ENCODE measurements at places on chromosomes 12 and 14.

DNA sequence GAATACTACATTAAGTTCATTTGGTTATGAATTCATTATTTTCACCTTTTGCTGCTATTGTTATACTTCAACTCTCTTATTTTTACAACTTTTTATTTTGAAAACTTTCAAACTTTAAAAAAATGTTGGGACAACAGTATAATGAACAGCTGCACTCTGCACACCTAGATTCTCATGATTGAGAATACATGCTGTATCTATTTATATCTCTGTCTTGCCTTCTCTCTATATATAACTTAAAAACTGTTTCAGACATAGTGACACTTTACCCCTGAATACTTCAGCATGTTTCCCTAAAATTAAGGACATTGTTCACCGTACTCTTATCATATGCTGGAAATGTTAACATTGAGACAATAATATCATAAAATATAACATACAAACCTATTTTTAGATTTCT, 237.1 kb downstream of the GPHN start:
- no peak for DNase-seq

- no peak for DNase-seq
Measured at GRCh38 chr12:108106599-108106998, 22.5 kb upstream of the WSCD2 start.

- no peak for DNase-seq
Measured at GRCh38 chr12:57146961-57147944, at the start of gene LRP1-AS. Gene LRP1-AS, minus strand, starts transcription at chr12:57147619.

DNA sequence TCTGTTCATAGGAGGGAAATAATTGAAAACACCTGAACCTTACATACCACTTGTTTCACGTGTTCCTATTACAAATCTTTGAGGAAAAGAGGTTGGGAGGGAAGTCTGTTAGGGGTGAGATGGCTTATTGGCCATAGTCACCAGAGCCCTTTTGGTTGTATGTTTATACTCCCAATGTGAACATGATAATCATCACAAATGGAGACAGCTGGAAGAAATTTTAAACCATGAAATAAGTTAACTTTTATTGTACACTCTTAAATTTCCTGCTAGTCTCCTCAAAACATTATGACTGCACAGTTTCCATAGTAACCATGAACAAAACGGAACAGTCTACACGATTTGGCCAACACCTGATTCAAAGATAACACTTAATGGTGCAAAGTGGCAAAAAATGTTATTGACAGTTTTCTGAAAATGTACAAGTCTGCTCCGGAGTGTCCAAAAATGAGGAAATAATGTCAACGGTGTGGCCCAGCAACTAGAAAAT, 56.9 kb downstream of the LMNTD1 start:
- DNase-seq = no peak

GRCh38 chr14:79278798-79279644, 932.3 kb downstream of the DIO2 start:
- peak; percentile 72 for DNase-seq

DNA sequence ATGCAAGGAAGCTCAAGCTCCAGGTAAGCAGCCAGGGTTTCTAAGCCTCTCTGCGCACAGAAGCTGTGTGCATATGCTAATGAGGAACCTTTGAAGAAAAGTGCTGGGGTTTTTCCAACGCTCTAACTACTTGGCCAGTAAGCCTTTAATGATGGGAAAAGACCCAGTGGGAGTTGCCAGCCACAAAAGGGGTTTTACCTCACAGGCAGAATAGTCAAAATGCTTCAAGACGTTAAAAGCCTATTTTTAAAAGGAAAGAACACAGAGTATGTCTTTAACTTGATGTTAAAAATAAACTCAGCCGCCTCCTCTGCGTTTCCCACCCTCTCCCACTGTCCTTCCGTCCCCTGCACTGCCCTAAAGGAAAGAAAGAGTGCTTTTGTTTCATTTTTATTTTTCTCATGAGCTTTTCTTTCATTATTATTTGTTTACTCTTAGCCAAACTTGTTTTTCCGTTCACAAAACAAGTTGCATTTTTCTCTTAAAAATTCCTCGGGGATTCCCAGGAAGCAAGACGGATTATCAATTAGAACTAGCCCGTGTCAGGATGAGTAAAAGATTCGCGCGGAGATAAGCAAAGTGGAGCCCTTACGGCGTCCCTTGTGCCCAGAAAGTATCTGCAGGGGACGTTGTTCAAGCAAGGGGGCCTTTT, 209.8 kb upstream of the NUDT4 start:
- DNase-seq = no peak

DNA sequence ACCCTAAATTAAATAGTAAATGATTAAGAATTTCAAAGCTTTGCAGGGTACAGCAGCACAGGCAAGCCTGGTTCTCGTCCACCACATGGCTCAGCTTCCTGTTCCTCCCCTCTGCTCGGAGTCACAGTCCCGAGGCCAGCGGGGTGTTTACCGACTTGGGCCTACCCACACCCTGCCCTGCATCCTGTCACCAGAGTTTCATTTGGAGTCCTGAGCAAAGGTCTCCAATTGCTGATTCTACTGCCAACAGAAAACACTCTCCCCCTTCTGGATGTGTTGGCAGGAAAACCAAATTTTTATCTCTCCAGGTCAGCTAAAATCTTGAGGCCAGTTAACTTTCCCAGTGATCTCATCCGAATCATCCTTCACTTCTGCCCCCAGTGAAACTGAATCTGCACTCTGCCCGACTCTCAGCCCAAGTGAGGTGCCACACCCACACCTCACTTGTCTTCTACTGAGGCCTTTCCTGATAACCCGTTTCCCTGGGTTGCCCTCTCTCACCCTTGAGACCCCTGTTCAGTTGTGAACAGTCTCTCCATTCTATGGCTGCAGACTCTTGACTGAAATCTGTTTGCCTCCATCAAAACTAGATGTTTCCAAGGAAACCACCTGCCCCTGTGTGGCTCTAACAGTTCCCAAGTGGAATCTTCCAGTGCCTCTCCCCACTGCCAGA, 71.2 kb downstream of the VCPKMT start:
- peak; percentile 36 for DNase-seq

DNA sequence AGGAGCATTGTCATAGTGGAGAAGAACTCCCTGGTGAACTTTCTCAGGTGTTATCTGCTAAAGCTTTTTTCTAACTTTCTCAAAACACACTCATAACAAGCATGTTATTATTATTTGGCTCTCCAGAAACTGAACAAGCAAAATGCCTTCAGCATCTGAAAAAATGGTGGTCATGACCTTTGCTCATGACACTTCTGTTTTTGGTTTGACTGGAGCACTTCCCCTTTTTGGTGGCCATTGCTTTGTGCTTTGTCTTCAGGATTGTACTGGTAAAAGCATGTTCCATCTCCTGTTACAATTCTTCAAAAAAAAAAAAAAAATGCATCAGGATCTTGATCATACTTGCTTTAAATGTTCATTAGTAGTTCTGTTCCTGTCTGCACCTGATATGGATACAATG, 1241.6 kb upstream of the USP15 start:
- DNase-seq = no peak

DNA sequence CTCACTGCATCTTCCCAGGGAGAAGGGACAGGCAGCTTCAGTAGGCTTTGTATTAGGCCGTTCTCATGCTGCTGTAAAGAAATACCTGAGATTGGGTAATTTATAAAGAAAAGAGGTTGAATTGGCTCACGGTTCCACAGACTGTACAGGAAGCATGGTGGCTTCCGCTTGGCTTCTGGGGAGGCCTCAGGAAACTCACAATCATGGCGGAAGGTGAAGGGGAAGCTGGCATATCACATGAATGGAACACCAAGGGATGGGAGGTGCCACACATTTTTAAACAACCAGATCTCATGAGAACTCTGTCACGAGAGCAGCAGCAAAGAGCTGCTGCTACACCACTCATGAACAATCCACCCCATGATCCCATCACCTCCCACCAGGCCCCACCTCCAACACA, 182.2 kb upstream of the SFSWAP start:
- DNase-seq = no peak

DNA sequence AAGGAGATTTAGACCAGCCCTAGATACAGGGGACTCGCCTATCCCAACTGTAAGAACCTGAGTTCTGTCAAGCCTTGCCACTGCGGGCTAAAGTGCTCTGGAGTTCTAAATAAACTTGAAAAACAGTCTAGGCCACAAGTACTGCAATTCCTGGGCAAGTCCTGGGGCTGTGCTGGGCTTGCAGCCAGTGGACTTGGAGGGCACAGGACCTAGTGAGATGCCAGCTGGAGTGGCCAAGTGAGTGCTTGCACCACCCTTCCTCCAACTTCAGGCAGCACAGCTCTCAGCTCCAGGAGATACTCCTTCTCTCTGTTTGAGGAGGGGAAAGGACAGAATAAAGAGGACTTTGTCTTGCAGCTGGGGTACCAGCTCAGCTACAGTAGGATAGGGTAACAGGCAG, 307.6 kb upstream of the FBXO33 start:
- DNase-seq = no peak

- no peak for DNase-seq
Measured at GRCh38 chr14:63267171-63267570, 51.6 kb downstream of the GPHB5 start.

DNA sequence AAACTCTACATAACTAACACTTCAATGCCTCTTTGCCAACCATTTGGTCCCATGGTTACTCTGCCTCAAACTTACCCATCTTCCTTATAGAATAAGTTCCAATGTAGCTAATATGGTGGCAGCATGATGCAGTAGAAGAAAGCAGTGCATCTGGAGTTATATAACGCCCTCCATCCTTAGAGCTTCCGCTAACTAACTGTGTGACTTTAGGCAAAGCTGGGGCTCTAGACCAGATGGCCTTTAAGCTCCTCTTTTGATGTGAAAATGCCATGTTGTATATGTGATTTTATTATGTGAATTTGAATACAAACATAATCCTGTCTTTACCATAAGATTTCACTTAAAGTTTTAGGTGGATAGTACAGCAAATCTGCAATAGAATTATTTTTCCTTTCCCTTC, 6.1 kb downstream of the ABCD2 start:
- no peak for DNase-seq

DNA sequence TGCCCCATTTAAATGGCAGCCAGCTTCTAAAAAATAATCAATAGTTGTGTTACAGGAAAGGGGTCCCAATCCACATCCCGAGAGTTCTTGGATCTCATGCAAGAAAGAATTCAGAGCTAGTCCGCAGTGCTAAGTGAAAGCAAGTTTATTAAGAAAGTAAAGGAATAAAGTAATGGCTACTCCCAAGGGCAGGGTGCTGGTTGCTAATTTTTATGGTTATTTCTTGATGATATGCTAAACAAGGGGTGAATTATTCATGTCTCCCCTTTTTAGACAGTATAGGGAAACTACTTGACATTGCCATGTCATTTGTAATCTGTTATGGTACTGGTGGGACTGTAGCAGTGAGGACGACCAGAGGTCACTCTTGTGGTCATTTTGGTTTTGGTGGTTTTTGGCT, 591.3 kb downstream of the LRFN5 start:
- DNase-seq = no peak

All from HTR-8/SVneo (cell line).